NCI-H524 (cell line): ENCODE measurements at places on chromosomes 13 and 19.

DNA sequence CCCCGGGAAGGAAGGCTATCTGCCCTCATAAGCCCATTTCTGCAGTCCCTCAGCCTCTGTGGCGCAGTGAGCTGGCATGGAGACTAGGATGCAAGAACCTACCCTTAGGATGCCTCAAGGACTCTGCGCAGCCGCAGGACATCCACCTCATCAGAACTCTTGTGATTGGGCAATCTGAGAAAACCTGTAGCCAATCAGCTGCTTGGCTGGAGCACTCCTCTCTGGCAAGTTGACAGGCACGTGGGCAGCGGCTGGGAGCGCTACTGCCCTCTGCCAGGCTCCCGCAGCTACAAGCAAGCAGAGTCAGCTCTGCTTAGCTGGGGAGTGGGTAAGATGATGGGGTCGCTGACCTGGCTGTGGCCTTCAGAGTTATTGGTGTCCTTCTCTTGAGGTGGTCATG lies 1.5 kb upstream of the ECSIT start:
- DNase-seq = peak; percentile 99

- DNase-seq = no peak
Measured at GRCh38 chr13:60925686-60926085, 490.0 kb downstream of the PCDH20 start.

GRCh38 chr13:98260357-98261164 lies 83.5 kb upstream of the RNF113B start:
- DNase-seq = no peak

DNA sequence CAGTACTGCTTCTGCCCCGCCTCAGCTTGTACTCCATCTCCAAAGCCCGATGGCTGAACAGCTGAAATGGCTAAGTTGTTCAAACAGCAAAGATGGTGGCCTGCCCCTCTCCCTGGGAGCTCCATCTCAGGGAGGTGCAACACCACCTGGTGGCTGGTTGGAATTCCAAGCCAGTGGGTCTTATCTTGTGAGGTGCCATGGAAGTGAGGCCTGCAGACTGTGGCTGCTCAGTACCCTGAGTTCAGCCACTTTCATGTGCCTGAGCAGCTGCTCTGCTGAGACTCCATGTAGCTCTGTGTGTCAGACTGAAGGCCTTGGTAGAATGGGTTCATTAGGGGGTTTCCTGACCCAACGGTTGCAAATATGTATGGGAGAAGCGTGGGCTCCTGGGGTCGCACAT lies 67.3 kb upstream of the SPRY2 start:
- DNase-seq = no peak

- peak; percentile 22 for DNase-seq
Measured at GRCh38 chr19:21482863-21483276, 22.5 kb upstream of the ZNF429 start.

- no peak for DNase-seq
Measured at GRCh38 chr19:9757544-9758501, 10.7 kb downstream of the ZNF846 start.

GRCh38 chr19:18865106-18865972 lies 30.6 kb downstream of the CERS1 start:
- no peak for DNase-seq

DNA sequence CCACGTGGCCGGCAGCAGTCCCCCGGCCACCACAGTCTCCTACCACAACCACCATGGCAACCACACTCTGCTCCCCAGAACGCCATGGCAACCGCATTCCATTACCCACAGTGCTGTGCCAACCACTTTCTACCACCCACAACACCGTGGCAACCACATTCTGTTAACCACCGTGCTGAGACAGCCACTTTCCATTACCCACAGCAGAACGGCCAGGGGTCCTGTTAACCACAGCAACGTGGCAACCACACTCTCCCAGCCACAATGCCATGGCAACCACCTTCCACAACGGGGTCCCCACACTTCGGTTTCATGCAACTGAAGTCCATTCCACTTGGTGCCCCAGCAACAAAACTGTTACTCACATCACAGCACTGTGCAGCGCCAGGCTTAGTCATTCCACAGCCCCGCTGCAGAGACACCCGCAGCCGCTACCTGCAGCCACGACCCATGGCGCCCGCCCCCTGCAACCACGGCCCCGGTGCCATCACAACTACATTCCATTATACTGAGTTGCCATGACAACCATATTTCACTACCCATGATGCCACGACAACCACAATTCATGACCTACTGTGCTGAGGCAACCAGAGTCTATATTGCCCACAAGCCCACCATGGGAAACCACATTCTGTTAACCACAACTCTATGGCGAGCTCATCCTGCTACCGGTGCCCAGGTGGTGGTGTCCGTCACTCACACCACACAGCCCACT lies 10.0 kb downstream of the DPF1 start:
- DNase-seq = no peak

GRCh38 chr19:3668331-3669081 lies 31.8 kb downstream of the PIP5K1C start:
- DNase-seq = peak; percentile 58

GRCh38 chr13:48069573-48069972 lies 25.3 kb downstream of the MED4 start:
- no peak for DNase-seq

DNA sequence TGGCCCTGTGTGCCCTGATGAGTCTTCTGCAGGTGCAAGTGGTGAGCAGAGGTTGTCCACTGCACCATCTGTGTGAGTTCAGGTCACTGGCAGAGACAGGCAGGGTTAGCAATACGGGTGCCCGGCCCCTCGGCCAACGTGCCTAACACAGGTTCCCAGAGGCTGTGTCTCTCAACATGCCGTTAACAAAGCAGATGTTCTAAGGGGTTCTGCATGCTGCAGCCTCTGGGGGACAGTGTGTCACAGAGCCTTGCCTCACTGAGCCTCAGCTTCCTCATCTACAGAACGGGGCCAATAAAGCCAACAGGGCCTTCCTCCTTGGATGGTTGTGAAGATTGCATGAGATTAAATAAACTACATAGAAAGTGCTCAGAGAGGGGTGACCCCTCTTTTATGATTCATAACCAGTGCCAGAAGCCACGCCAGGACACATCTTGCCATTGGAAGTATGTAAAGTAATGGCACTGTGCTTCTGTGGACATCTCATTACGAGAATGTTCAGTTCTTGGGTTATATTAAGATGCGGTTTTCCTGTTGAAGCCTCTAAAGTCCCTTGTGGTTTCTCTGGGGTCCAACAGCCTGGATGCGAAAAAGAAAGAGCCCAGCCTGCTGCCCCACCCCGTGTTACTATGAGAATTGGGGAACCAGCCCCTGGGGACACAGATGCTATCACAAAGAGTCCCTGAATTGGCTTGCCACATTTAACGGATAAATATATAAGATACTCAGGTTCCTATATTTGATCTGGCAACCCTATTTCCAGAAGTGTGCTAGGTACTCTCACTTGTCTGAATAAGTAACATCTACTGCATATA lies 11.2 kb upstream of the ARHGEF18 start:
- DNase-seq = no peak

GRCh38 chr19:18603255-18603957 lies 3.2 kb downstream of the CRLF1 start:
- DNase-seq = peak; percentile 47

GRCh38 chr19:3830621-3831589 lies 37.9 kb downstream of the ZFR2 start:
- DNase-seq = peak; percentile 22

DNA sequence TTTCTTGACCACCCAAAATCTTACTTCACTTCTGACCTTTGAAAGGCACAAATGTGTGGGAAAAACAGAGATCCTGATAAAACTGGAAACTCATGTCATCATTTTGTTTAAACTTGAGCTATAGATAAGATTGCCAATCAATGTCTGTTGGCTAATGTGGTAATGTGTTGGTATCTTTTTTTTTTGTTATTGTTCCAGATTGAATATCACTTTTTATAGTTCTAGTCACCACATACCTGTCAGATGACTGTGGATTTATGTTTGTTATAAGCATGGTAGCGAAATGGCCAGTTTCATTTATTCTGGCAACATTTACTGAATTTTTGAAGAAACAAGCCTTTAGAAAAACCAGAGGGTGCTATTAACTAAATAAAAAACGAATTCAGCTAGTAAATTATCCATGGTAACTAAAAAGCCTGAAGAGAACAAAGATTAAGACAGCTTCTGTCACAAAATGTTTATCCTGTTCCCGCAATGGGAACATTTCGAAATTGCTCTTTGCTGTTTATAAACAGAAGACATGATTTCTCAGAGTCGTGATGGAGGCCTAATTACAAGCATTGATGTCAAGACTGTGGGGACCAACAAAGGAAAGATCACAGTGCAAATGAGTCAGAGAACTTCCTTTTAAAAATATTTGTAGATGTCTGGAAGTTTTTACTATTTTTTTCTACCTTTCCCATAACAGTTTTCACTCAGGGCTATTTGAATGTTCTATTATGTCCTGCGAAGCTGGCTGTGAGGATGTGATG lies 82.9 kb upstream of the POSTN start:
- DNase-seq = no peak

GRCh38 chr19:1987197-1988187 lies 28.0 kb downstream of the BTBD2 start:
- no peak for DNase-seq

DNA sequence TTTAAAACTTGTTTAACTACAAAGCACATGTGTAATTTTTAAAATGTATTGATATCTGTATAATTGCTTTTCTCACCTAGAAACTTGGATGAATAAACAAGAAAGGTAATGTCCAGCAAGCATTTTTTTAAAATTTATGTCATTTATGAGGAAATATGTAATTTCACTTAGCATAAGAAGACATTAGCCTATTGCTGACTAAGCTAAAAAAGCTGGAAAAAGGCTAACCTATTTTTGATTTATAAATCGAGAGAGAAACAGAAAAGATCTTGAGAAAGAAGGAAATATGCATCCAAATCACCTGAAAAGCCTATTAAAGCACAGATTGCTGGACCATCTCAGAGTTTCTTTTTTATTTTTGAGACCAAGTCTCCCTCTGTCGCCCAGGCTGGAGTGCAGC lies 1181.3 kb downstream of the SLITRK1 start:
- no peak for DNase-seq

DNA sequence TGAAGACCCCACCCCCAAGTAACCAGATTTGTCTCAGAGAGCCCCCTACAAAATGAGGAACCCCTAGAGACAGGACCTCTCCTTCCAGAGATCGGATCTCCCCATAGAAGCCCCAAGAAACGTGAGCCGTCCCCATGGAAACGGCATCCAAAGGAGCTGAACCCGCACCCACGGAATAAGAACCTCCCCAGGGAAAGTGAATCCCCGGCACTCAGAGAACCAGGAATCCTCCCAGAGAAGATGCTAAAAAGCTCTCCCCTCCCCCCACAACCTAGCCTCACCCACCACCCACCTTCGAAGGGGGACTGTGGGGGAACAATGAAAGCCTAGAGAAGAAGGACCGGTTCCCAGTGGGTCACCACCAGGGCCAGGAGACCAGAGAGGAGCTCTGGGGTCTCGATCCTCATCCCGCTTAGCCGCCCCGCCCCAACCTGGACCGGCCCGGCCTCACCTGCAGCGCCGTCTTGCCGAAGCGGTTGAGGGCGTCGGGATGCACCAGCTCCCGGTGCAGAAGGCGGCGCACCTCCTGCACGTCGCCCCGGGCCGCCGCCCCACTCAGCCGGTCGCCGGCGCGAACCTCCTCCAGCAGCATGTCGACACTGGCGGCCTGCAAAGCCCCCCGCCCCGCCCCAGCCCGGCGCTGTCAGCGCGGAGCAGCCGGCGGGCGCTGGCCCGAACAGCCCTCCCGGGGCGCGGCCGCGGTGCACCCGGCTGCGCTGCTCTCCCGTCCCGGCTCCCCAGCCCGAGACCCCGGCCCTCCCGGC lies 535 bp downstream of the CDKN2D start:
- no peak for DNase-seq

DNA sequence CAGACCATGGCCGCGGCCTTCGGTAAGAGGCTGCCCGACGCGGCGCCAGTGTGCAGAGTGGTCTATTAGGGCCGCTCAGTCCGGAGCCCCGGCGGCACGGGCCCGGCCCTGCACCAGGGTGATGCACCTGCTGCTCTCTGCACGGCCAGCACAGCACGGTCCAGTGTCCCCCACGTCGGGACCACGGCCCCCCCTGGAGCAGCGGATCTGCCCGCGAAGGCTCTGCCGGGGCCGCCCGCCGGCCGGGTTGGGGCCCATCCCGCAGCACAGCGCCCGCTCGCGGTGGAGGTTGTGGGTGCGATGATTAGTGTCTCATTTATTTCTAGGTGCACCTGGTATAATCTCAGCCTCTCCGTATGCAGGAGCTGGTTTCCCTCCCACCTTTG lies 7.9 kb downstream of the PTBP1 start:
- no peak for DNase-seq

DNA sequence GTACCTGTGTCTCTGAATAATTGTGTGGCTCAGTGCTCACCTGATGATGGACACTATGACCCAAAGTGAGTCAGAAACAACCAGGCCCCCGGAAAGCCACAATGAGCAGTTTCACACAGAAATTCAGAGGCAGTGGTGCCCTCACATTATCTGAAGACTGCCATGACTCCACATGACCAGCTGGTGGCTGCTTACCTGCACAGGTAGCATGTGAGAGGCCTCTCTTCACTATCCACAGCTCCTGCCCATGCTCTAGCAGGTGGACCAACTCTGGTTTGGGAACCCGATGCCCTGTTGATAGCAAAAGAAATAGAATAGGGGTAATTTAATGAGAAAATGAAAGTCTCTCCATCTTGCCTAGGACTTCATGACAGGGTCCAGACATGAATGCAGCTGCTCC lies 7.2 kb downstream of the ZNF550 start:
- DNase-seq = no peak

DNA sequence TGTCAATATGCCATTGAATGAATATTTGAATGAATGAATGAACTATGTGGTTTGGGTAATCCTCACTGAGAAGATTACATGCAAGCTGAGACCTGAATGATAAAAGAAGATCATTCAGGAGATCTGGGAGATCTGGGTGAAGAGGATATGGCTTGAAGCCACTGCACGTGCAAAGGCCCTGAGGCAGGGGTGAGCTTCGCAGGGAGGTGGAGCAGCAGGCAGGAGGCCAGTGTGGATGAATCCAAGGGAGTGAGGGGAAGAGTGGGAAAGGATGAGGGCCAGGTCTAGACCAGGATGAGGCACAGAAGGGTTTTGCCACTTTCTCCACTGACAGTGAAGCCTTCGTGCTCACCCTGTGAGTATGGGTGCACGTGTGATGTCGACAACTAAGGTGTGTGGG lies 49.9 kb downstream of the ERICH4 start:
- no peak for DNase-seq

DNA sequence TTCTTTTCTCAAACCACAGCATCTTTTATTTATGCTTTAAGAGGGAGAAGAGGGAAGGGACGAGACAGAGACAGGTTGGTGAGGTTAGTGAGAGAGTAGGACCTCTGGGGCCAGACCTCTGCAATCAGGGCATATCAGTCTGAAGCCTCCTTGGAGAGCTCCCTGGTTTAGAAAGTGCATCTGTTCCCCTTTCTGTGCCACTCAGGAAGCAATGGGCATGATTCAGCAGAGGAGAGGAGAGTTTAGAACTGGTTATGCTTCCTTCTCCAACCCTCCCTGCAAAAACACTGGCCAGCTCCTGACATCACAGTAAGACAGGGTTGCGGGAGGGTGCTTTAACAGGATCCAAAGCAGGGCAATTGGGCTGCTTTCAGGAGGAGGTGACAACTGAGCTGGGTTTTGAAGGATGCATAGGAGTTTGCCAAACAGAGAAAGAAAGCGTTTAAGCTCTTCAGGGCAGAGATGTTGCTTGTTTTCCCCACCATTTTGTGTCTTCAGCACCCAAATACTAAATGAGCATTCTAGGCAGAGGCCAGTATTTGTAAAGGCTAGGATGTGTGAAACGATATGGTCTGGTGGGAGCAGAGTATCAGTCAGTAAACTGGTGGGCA lies 33.1 kb downstream of the CERS4 start:
- DNase-seq = no peak
